Substantia nigra (tissue), 51 donors: ENCODE measurements at places on chromosomes 2 and 18.

DNA sequence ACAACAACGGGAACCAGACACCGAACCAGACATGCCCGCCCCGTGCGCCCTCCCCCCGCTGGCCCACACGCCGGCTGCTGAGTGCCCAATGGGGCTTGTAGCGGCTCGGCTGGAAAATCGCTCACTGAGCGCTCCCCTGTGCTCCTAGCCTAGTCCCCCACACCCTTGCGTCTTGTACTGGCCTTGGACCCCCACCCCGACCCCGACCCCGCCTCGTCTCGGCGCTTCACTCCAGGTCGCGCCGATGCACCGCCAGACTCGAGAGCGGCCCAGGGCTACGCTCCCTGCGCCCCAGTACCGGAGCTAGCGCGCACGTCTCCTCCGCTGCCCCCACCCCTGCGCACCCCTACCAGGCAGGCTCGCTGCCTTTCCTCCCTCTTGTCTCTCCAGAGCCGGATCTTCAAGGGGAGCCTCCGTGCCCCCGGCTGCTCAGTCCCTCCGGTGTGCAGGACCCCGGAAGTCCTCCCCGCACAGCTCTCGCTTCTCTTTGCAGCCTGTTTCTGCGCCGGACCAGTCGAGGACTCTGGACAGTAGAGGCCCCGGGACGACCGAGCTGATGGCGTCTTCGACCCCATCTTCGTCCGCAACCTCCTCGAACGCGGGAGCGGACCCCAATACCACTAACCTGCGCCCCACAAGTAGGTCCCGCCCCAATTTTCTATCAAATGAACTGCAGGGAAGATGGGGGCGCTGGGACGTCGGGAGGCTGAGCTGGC, 1.5 kb downstream of the GAD1 start:
- no peak for DNase-seq

DNA sequence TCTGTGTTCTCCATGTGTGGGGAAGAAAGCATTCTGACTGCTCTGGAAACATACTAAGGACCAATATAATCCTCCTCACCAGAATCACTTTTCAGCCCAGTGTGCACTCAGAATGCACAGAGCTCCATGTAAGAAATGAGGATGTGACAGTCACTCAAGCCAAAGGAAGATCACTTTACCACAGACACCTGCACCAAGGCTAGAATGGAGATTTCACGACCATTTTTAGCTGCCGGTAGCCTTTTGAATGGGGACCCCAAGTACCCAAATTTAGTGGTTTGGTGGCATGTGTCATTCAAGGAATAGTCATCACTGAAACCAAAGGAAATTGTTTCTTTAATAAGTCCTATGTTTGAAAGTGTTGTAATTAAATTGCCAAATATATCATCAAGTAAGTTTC, 613.2 kb upstream of the ACVR2A start:
- no peak for DNase-seq

DNA sequence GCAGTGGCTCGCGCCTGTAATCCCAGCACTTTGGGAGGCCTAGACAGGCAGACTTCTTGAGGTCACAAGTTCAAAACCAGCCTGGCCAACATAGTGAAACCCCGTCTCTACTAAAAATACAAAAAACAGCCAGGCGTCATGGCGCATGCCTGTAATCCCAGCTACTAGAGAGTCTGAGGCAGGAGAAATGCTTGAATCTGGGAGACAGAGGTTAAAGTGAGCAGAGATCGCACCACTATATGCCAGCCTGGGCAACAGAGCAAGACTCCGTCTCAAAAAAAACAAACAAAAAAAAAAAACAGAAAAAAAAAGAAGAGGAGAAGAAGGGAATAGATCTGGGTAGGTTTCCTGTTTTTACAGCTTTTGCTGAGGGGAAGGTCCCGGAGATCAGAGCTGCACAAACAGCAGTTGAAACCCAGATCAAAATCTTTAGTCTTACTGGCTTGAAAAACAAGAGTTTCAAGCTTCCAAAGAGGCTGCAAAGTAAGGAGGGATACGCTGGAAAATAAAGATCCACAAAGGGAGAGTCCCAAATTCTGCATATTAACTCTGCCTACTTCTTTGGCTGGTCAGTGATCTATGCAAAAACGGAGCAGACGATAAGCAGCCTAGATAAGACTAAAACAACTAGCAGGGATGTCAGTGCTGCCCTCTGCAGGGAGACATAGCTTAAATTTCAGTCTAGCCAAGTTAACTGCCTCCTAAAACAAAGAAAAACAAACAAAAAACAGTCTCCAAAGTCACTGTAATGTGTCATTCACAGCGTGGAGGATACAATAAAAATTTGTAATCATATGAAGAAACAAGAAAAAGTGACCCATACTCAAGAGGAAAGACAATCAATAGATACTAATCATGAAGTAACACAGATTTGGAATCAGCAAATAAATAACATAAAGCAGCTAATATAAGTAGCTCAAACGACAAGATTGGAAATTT, 74.1 kb downstream of the TLK1 start:
- DNase-seq, result no peak

GRCh38 chr18:38427736-38428135, 862.1 kb upstream of the CELF4 start:
- no peak for DNase-seq

DNA sequence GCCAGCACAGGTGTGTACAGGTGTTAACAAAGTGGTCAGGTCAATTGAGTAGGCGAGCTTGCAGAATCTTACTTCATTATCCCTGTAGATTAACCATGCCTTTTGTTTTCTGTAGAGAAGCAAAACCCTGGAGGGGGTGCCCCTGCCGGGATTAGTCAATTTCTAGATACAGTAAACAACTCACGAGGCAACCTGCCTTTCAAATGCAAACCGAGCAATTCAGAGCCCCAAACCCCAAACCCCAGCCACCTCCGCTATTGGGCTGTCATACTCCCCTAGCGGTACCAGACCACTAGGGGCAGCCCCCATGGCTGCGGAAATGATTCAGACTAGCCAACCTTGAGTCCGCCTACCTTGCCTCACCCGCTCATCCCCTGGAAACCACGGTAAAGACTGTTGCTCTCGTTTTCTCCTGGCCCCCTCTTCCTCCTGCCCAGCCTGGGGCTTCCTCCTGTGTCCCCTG, 61.4 kb upstream of the KIF5C start:
- no peak for DNase-seq
